ENCODE measurements at places on chromosomes 16 and 17.

DNA sequence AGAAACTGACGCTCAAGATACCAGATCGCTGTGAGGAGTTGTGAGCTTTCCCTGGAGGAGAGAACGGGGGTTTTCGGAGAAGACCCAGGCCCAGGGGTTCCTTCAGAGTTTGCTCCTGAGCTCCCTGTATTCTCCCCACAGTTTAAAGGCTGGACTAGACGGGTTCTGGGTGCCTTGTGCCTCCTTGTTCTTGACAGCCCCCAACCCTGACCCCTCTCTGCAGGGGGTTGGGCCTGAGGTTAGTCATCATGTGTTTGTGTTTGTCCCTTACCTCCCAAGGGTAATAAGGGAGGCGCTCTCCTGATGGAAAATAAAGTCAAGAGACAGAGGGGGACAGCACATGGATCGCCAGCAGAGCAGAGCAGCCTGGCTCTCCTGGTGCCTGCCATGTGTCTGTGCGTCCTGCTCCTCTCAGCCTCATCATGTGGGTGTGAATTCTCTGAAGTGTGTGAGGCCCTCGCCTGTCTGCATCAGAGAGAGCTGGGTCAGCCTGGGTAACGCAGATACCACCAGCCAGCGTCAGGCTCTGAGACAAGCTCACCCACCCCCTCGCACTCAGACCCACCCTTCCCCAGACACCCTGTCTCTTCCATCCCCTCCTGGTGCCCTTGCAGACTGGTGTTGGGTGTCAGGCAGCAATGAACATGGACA lies 8.7 kb downstream of the HEXIM2 start:
- DNase-seq = no peak

- DNase-seq = no peak
Observed at GRCh38 chr16:50535506-50536257, 12.5 kb upstream of the NKD1 start.

DNA sequence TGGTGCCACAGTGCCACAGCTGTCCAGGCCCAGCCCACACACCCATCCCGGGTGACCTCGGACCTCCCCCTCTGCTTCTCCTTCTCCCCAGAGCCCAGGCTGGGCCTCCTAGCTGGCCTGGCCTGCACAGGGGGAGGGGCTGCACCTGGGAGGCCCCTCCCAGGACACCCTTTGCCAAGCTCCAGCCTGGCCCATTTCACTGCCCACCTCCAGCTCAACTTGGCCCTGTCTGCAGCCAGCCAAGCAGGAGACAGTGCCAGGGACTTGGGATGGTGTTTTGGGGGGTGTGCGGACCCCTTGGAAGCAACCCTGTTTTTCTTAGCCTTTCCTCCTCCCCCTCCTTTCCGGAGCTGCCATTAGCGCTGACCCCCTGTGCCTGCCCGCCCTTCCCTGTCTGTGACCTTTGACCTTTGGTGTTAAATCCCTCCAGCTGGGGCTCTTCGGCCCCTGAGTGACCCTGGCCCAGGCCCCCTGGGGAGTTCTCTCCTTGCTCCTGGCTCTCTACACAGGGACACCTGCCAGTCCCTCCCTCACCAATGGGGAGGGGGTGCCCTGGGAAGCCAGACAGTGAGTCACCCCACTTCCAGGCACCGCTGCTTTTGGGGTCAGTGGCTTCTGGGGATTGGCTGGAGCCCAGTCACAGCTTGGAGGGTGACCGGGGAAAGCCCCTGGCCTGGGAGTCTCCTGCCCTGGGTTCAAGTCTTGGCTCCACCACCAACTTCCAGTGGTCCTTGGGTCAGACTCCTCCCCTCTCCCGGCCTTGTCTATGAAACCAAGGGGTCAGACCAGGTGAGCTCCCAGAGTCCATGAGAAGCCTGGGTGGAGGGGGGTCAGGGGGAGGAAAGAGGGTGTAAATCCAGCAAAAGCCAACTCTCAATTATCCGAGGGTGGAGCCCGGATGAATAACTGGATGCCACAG lies 1.9 kb downstream of the GLIS2 start:
- DNase-seq = no peak

- no peak for DNase-seq
Observed at GRCh38 chr17:2693561-2694380, 17.8 kb downstream of the CLUH start.

DNA sequence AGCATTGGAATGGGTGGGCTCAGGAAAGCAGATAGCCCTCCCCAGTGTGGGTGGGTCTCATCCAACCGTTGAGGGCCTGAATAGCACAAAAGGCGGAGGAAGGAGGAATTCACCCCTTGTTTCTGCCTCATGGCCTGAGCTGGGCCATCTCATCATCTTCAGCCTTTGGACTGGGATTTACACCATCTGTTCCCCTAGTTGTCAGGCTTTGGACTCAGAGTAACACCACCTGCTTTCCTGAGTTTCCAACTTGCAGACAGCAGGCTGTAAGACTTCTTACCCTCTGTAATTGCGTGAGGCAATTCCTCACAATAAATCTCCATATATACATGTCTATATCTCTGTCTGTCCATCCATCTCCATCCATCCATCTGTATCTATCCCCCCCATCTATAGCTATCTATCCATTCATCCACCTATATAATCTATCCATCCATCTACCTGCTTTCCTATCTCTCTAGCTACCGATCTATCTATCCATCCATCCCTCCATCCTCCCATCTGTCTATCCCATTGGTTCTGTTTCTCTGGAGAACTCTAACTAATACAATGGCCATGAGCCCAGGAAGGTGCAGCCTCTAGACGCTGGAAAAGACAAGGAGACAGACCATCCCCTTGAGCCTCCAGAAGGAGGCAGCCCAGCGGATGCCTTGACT lies 21.3 kb downstream of the DNAH17 start:
- no peak for DNase-seq

DNA sequence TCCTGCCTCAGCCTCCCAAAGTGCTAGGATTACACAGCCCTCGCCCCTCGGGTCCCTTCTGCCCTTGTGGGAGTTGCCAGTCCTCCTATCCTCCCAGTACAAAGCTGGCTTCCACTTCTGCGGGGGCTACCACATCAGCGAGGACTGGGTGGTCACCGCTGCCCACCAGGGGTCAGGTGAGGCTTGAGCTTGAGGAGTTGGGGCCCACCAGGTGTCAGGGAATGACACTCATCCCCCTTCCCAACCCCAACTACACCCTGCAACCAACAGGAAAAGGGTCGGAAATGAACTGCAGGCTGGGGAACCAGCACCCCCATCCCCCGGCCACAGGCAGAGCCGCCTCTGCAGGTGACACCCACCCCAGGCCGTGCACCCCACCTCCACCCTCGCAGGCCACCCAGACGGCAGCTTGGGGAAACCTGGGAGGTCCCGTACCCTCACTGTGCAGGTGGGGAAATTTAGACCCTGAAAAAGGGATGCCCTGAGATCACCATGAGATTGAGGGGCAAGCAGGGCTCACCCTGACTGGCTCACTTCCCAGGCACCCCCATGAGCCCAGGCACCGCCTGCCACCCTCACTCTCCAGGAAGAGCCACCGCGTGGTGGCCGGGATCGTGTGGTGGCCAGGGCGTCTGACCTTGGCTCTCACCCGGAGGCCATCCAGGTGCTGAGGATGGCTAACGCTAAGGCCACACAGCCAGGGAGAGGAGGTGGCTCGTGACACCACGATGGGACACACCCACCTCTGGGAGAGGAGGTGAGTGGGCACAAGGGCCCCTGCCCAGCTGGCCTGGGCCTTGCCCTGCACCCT lies 8.0 kb downstream of the CTRB1 start:
- DNase-seq = no peak

DNA sequence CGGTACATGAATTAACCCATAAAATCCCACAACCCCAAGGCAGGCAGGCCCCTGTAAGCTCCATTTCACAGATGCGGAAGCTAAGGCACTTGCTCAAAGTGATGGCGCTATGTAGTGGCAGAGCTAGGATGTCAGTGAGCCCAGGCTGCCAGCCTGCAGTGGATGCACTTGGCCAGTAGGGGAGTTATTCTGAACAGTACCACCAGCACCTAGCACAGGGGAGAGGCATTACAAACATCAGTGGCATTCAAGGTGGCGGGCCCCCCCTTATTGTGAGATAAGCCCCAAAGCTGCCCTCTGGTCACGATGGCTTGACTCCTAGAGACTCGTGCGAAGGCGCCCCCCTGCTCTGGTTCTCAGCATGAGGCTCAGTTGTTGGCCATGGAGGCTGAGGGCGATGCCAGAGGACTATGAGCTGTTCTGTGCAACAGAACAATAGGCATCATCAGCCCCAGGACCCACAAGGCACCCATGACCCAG lies 33.8 kb downstream of the GTF3C1 start:
- DNase-seq = no peak

- DNase-seq = no peak
Observed at GRCh38 chr16:26442321-26442720, 624.4 kb upstream of the C16orf82 start.

DNA sequence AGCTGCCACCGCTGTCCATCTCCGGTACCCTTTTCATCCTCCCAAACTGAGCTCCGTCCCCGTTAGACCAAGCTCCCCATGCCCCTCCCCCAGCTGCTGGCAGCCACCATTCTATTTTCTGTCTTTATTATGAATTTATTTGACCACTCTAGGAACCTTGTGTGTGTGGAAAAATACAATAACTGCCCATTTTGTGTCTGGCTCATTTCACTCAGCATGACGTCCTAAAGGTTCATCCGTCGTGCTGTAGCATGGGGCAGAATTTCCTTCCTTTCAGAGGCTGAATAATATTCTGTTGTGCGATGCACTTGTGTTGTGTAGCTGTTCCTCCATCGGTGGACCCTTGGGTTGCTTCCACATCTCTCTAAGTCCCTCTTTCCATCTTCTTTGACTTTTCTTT lies 263.1 kb downstream of the SEC14L1 start:
- no peak for DNase-seq

- no peak for DNase-seq
Observed at GRCh38 chr17:71071041-71071440, 901.7 kb downstream of the KCNJ2 start.

DNA sequence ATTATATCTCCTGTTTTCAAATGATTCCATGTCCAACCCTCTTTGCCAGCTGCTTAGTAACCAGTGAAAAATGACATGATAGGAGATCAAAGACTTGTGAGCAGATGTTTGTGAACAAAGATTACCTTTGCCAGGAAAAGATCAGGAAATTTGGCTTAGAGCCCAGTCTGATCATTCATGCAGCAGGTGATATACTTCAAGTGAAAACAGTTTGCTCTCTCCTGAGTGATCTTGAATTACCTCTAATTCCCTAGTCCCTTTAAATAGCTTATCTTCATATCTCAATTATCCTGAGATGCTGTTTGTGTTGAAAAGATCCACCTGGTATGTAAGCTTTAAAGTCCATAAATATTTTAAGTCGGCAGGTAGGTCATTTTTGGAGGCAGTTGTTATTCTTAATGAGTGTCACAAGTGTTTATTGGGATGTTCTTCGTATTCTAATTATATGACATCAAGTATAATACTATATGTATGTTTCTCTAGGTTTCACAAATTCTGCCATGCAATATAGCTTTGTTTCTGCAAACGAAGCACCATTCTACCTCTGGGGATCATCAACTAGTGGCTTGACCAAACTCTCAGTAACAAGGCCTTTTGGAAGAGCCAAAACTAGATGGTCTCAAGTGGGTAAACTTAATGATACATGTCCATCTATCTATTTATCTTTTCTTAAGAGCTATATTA lies 13.2 kb upstream of the VPS35L start:
- no peak for DNase-seq

DNA sequence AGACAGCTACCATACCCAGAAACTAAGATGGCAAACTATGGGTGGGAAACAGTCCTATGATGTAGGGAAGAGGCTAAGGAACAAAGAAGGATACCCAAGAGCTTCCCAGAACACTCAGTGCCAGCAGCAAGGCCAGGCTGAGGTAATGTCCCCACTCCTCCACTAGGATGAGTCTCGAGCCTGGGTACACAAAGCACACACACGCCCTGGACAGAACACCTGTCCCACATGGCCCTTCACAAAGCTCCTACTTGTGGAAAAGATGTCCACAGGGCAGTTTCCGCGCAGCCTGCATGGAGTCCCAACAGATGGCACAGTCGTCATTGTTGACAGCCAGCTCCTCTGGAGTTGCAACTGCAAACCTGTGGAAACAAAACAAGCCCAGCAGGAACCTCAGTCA lies 23.9 kb downstream of the AMFR start:
- DNase-seq = no peak

DNA sequence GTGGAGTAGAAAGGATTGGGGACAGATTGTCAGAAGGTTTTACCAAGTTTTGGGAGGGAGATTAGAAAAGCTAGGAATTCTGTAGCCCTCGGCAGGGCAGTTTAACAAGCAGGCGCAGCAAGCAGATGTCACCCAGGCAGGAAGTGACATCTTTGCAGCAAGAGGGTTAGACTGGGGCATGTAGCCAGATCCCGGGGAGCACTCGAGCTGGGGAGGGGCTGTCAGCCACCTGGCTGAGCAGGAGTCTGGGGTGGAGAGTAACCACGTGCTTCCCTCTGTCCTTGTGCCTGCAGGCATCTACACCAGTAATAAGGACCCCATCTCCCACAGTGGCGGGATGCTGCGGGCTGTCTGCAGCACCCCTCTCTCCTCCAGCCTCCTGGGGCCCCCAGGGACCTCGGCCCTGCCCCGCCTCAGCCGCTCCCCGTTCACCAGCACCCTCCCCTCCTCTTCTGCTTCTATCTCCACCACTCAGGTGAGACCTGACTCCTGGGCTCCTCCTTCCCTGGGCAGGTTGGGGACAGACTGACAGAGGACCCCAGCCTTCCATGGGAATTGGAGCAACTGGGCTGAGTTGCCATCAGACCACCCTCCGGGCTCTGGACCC lies 12.2 kb downstream of the MLLT6 start:
- DNase-seq = no peak

- DNase-seq = no peak
Observed at GRCh38 chr17:28493460-28493859, 12.7 kb upstream of the FOXN1 start.

DNA sequence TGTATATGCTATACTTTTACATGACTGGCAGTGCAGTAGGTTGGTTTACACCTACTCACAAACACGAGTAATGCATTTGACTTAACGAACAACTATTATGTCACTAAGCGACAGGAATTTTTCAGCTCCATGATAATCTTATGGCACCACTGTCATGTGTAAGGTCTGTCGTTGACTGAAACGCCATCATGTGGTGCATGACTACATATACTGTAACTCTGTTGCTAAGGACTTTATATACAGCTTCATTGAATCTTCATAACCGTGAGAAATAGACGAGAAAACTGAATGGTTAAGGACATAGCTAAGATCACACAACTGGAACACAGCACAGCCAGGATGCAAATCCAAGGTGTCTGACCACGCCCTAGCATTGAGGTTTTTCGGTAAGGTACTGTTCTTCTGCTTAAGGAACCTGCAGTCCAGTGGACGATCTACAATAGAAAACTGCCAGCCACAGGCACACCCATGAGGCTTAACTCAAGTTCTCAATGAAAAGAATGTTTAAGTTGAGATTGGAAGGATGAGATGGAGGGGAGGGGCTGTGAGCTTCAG lies 3.3 kb downstream of the CFAP20 start:
- no peak for DNase-seq
